Activated T-cell treated with anti-CD3 and anti-CD28 coated beads for 48 hours (primary cell): ENCODE measurements at places on chromosomes 1 and 21.

GRCh38 chr1:221736714-221737113, 5.2 kb downstream of the DUSP10 start:
- no peak for DNase-seq

DNA sequence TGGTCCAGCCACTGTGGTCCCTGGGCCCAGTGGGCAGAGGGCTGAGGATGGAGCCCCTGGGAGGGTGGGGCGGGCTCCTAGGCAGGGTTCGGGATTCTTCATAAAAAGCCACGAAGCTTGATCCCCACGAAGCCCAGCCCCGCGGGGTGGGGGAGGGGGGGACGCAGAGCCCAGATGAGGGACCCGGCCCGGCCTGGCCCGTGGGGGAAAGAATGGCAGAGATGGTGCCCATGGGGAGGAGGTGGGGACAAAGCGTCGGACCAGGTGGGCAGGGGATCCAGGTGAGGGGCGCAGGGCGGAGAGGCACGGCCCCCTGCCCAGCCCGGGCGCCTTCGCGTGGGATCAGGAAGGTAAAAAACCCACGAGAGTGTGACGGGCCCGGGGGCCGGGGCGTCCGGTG, 6.0 kb upstream of the SMIM12 start:
- DNase-seq = no peak

DNA sequence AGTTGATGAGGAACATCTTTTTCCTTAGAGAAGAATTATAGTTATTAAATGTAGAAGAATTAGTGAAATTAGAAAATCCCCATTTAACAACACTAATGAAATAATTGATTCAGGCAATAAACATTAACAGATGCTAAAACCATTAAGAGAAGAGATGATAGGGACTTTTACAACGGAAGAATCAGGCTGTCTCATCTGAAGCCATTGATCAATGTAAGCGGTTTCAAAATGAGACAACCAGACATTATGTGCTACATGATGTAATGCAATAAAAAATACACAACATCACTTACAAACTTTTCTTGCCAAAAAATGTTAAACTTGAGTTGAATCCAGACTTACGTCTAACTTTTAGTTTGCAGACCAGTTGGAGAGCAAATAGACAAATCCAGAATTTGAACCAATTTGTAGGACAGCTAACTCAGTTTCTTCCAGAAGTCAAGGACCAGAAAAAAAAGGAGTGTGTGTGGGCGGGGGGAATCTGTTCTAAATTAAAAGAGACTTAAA, 165.4 kb upstream of the DPT start:
- no peak for DNase-seq

- no peak for DNase-seq
Observed at GRCh38 chr1:94551449-94551848, 9.9 kb upstream of the F3 start.

- DNase-seq = no peak
Observed at GRCh38 chr1:170155055-170155454, 9.3 kb downstream of the NTMT2 start.

GRCh38 chr1:224061436-224061835, 52.5 kb upstream of the FBXO28 start:
- no peak for DNase-seq

DNA sequence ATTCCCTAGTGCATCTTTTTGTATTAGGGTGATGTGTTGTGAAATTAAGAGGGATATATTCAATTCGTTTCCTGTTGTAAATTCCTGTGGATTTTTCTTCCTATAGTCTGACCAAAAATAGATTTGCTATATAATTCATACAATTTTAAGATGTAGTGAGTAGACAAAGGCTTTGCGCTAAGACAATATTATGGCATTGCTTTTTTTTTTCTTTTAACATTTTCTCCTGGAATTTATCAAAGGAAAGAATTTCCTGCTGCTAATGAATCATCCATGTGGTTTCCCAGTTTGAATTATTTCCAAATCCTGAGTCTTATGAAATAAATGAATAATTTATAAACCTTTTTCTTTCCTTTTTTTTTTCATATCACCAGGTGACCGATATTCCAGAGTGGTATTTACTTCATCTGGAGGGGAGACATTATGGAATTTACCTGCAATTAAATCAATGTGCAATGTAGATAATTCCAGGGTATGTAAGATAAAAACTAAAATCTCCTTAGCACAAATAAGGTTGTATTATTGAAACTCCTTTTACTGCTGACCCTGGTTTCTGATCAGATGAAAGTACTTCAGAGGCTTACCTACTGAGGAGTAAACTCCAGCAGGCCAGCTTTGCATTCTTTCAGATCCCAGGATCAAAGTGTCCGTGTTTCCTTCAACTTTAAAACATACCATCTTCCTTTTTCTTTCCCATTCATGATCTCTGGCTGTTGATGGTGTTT, 148.4 kb downstream of the TLR5 start:
- DNase-seq = no peak

GRCh38 chr1:86365896-86366295, 30.2 kb downstream of the ODF2L start:
- DNase-seq = no peak

DNA sequence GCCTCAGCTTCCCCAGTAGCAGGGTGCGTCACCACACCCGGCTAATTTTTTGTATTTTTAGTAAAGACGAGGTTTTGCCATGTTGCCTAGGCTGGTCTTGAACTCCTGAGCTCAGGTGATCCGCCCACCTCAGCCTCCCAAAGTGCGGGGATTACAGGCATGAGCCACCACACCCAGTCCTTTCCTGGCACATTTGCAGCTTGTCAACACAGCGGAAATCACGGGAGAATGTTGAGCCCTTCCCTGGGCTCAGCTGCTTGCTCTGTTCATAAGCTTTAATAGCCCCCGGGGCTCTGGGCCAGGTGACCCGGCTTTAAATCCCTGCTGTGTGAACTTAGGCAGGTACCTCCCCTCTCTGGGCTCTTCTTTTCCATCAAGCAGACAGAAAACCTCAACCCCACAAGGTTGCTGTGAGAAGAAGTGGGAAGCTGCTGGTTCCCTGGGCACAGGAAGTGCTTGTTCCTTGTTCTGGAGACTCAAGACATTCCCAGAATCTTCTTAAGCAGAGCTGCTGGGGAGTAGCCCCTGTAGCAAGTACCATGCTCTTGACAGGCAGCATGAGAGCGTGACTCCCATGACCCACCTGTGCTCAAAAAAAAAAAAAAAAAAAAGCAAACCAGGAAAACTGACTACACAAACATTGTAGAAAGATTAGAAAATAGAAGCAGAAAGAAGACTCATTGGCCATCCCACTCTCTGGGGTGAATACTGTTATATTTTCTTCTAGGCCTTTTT, 14.5 kb upstream of the SELENON start:
- DNase-seq = no peak
